Stimulated activated CD8-positive, alpha-beta memory T cell treated with anti-CD3 and anti-CD28 coated beads, Interleukin-15, amount 100 ng/mL, for 24 hours (primary cell): ENCODE measurements at places on chromosomes 6 and 20.

GRCh38 chr20:15806105-15806504, 767.1 kb downstream of the KIF16B start:
- DNase-seq: no peak

DNA sequence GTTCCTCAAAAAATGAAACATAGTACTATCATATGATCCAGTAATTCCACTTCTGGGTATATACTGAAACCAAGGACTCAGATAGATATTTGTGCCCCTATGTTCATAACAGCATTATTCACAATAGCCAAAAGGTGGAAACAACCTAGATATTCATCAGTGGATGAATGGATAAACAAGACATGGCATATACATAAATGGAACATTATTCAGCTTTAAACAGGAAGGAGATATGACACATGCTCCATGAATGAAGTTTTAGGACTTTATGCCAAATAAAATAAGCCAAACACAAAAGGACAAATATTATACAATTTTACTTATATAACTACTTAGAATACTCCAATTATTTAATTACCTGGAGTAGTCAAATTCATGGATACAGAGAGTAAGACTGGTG, 16.4 kb downstream of the PLCB1 start:
- no peak for DNase-seq

DNA sequence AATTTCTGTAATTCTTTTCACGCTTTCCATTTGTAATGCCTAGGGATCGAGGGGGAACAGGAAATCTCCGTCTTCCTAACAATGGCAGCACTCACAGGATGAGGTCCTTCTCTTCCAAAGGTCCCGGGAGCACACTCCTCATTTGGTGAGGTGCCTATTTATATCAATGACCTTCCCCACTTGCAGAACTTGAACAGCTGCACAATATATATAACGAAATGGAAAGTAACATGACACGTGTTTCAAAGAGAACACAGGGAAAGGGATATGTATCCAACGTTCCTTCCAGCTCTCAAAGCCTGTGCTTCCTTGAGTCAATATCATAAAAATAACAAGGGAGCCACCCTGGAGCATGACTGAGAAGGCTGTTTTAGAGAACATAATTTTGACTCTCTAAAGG, 78.6 kb upstream of the RBM24 start:
- DNase-seq: no peak

- no peak for DNase-seq
Measured at GRCh38 chr20:39605361-39605760, 643.2 kb downstream of the DHX35 start.
